ENCODE measurements at places on chromosomes 1 and 21.

DNA sequence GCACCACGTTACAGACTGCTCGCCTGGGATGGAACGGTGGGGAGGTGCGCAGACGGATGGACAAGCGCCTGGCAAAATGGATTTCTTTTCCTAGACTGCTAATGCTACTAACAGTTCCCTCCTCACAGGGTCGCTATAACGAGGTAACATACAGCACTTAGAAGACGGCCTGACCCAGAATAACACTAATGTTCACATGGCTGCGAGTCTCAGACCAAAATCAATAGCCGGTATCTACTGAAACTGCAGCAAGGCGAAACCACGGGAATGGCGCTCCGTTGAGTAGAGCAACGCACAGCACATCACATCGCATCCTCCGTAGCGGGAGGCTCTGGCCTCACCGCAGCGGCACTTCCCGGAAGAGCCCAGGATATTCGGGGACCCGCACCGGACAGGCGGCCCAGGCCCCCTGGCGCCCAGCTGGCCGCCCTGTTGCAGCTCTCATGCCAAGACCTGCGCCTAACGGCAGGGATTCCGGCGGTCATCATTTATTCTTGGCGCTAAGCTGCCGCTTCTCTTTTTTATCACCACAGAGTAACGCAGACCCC is 46.6 kb downstream of the VPS26C start:
- no peak for DNase-seq

GRCh38 chr1:52919051-52919722 is 2.4 kb downstream of the ECHDC2 start:
- DNase-seq, result no peak

DNA sequence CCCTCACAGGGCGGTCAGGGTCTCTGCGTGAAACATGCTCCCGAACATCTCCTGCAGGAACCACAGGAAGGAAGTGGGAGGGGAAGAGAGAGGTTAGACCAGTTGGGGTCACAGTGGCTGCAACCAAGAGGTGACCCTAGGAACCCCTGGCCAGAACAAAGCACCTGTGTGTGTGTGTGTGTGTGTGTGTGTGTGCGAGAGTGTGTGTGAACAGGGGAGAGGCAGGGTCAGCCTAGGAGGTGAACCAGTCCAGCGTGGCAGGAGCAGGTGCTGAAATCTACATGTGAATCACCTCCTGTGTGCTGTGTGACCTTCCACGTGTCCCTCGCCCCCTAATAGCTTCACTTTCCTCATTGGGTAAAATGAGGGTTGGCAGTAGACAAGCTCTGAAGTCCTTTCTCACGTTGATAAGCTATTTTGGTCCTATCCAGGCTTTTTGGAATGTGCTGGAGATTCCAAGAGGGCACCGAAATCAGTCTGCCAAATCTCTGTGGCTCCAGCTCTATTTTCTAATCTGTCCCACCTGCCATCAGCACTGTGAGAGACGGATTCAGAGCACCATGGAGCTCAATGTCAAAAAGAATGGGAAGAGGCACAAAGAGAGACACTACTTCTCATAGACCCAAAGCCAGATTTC is 27.8 kb downstream of the SLC26A9 start:
- DNase-seq, result no peak

DNA sequence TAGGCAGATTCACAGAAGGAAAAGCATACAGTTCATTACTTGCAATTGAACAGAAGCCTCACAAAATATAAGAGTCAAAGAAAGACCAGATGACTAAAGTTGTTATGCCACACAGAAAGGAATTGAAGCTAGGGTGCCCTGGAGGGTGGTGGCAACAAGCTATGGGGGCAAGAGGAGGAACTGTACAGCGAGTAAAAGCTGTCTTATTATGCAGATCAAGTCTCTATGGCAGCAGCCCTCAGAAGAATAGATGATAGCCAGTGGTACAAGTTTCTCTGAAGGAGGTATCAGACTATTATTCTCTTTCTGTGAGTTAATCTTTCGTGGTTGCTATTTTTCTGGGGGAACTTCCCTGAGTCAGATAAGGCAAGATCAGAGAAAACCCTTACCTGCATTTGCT is 72.2 kb downstream of the C21orf91 start:
- DNase-seq, result no peak

GRCh38 chr1:96355521-96355920 is 366.1 kb upstream of the PTBP2 start:
- DNase-seq, result no peak

GRCh38 chr1:183144752-183145151 is 41.3 kb upstream of the LAMC2 start:
- no peak for DNase-seq

GRCh38 chr1:22727873-22728272 is 17.2 kb downstream of the EPHB2 start:
- DNase-seq, result no peak

DNA sequence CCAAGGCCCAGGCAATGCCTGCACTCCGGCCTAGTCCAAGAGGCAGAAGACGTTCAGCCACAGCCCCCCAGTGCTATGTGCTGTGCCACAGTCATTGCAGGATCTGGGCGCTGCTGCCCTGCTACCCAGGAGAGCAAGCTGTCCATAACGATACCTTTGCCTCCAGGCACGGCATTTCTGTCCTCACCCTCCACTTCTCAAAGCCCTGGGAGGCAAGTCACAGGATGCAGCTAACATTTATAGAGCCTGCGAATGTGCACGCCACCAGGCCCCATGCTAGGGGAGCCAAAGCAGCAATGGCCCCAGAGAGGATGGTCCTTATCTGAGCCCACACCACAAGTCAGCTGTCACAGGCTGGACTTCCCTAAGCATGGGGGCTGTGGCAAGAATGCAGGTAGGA is 13.8 kb downstream of the LRP8 start:
- no peak for DNase-seq

DNA sequence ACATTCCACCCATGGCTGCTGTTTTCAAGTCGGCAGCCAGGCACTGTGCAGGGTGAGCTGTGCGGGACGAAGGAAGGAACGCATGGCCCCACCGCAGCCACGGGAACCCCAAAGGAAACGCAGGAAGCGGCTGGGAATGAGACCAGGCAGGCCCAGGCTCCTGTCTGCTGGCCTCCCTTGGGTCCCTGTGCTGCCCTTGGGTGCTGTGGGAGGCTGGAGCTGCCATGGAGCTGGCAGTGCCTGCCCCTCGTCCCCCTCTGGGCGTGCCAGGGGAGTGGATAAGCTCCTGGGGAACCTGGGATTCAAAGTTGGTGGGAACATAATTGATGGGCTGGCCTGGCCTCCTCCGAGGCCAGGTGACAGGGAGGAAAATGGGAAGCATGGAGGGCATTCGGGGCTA is 5.3 kb upstream of the KRTAP10-4 start:
- no peak for DNase-seq

DNA sequence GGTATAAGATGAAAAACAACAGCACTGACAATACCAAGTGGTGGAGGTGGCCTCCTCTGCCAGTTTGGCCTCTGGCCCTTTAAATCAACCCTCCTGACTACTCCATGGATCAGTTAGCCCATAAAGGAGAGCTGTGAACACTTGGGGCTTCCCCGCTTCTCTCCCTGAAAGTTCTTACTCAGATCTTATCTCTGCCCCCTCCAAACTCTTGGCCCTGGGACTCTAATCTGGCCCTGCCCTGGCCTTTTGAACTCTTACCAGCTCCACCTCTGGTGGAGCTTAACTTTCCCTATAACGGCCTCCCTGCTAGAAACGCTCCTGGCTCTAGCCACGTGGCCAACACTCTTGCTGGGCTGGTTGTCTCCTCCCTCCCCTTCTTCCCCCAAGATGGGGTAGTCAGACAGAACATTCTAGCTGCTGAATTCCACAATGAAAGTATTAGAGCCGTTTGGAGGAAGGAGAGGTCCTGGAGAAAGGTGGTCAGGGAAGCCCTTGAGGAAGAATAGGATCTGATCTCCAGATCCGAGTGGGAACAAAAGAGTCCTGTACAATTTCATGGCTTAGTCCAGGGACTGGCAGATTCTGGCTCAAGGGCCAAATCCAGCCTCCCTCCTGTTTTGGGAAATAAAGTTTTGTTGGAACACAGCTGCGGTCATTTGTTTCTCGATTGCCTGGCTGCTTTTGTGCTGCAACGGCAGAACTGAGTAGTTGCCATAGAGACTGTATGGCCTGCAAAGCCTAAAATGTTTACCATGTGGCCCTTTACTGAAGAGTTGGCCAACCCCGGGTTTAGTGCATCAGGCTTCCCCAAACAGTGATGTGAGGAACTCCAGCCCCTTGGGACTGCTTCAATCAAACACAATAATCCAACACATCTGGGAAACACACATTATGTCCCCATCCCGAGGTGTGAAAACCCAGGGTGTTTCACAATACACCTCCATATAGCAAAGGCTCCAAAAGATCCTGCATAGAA is 9.5 kb upstream of the PIGR start:
- no peak for DNase-seq

DNA sequence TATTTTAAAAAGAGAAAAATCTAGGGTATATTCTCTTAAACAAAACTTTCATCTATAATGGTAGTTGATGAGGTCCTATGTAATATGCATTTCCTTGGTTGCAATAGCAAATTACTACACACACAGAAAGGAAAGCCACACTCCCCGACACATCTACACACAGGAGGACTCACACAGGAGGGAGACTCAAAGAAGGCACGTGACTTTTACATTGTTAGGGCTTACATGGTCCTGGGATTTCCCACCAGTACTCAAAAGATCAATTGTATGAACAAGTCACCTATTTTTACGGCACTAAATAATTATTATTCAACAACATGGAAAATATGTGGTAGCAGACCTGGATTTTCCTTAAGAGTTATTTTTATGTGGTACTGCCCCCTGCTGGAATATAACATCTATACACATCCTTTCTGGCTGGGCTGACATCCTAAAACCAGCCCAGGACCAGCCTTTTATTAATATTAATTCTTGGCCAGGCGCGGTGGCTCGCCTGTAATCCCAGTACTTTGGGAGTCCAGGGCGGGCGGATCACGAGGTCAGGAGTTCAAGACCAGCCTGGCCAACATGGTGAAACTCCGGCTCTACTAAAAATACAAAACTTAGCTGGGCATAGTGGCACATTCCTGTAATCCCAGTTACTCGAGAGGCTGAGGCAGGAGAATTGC is 33.9 kb upstream of the LGALS8 start:
- no peak for DNase-seq

GRCh38 chr1:25911162-25911561 is 4.9 kb upstream of the STMN1 start:
- no peak for DNase-seq

GRCh38 chr1:232627645-232628334 is 2.1 kb downstream of the SIPA1L2 start:
- no peak for DNase-seq

DNA sequence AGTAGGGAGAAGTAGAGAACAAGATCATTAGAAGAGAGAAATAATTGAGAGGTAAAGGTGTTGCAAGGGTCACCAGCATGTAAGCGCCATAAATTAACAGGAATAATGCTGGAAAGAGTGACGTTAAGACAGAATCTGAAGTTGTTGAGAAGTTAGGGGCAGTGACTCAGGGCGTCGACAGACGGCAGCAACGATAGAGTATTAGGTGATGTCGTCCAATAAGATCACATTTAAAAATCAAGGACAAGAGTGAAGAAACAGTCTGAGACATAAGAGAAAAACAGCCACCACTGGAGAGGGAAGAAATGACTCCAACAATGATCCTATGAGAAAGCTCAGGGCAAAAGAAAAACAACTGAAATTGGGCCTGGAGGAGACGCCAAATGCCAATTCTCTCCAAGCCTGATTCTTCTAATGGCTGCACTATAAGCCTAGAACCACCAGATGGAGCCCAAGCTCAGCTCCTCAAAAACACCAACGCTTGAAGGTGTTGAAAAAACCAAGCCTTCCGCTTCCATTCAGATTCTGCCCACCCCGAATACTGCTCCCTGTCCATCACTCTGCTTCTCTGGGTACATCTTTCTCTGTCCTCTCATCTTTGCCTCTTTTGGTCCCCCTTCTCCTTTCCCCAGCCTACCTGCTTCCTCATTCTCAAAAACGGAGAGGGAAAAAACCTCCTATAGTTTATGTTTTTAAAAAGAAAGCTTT is 70.0 kb downstream of the LUZP1 start:
- peak; percentile 5 for DNase-seq

DNA sequence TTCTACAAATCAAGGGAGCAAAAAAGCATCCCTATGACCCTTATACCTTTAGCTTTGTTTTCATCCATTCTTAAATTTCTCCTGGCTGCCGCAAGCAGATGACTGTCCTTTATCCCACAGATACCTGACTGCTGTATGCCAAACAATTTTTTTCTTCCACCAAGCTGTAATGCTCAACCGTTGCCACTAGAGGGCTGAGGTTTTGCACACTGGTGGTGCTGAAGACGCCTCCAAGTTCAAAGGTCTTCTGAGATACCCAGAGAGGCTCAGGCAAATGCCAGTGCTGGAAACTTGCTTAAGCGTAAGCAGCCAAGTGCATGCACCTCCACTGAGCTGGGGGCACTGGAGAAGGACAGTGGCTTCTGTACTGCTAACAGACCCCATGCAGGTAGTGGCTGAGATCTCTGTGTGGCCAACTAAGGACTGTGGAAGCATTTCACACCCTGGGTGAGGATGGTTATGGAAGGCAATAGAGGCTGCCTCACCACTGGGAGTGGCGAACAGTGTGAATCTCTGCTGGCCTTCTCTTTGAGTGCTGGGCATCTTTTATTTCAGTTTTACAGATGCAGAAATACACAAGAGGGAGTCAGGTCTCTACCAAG is 28.5 kb downstream of the CNIH3 start:
- peak; percentile 4 for DNase-seq

DNA sequence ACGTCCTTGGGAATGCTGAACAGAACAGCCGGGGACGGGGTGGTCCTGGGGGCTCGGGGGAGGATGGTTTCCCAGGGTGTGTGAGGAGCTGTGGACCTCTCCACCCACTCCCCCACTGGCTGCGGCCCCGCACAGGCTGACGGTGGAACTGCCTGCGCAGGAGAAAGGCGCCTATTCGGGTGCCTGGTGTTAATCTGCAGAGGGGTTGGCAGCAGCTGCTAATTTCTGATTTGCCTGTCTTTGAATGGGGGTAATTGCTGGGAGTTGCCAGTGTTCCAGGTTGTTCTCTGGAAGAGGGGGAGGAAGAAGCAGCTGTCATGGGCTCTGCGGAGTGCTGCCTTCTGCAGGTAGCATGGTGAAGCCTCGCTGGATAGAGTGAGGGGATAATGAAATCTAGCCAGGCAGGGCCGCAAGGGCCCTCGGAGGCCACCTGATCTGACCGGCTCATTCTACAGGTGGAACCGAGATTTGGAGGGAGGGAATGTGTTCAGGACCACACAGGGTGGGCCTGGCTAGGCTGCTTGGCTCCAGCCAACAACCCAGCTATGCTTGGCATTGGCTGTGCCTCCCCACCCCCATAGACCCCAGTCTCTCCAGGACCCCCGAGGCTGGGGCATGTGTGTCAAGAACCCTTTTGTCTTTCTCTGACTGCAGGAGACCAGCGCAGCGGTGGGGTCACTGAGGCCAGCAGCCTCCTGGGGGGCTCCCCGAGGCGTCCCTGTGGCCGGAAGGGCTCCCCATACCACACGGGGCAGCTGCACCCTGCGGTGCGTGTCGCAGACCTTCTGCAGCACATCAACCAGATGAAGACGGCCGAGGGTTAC is 67.1 kb downstream of the PTPRU start:
- no peak for DNase-seq
